ENCODE measurements at places on chromosomes 6 and 20.

DNA sequence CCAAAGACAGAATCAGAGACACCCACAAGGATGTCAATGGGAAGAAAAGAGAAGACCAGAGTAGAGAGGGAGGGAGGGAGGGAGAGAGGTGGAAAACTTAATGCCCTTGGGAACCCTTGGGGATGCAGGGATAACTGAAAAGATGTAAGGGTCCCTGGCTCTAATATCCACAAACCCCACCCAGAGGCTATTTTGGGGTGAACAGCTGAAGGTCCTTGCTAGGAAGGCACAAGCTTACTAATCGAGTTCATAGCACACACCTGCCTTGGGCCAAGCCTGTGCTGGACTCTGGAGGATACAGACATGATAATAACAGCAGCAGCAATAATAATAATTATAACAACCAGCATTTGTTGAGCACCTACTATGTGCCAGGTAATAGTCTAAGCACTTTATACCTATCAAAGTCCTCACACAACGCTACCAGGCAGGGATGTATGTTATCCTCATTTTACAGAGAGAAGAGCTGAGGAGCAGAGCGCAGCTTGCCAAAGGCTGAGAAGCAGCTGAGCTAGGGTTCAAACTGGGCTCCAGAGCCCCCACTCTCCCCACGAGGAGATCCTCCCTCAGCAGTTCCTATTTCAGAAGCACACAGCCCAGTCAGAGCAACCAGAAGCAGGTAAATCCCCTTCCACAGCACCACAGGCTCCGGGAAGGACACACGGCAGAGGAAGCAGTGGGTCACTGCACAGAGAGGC lies 174.2 kb downstream of the ANKRD60 start:
- DNase-seq = no peak

GRCh38 chr6:39341352-39341751 lies 18.9 kb upstream of the KCNK16 start:
- DNase-seq = no peak

GRCh38 chr20:58603721-58604120 lies 47.4 kb upstream of the STX16 start:
- no peak for DNase-seq

GRCh38 chr20:32336918-32337347 lies 21.2 kb upstream of the ASXL1 start:
- DNase-seq = no peak

- DNase-seq = peak; percentile 54
Observed at GRCh38 chr20:3218307-3218988, 9.2 kb downstream of the ITPA start.

GRCh38 chr6:25223490-25223991 lies 55.6 kb upstream of the CARMIL1 start:
- DNase-seq = peak; percentile 47

DNA sequence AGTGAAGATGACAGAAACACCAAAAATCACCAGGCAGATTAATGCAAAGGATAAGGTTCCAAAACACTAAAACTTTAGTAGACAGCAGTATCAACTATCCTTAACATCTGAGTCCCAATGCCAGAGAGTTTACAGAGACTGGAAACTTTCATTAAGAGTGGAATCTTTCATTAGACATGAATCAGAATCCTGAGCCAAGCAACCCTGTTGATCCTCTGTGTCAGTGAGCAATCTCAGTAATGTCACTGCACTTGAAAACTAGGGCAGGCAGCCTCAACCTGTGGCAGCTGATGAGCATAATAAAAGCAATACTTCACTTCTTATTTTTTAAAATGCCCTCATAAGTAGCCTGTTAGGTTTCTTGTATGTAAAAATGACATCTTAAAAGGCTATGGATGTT lies 252.8 kb upstream of the PLN start:
- DNase-seq = no peak

- DNase-seq = no peak
Observed at GRCh38 chr20:48019496-48019895, 234.2 kb upstream of the SULF2 start.

DNA sequence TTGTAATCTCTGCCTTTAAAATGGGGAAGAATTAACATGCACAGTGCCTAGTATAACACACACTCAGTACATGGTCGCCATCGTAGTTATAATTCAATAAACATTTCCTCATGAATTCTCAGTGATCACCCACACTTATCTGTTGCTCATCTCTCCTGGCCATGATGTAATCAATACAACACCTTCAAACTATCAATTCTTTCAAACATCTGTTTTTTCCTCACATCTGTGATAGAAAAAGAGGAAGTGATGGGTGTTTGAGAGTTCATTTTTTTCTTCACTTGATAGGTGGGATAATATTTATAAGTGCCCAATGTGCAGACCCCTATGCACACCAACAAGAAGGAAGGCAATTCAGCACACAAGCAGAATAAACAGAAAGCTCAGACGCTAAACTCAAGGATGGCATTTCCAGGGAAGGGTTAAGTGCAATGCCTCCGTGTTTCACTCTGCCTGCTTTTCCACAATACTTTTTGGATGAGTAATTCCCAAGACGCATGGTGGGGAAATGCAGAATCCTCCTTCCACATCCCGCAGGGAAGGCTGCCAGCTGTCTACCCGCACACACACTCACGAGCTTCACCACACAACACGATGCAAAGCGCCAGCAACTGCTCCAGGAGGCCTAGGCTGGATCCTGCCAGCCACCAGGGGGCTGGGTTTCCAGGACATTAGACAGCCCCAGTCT lies 100.3 kb downstream of the GMPR start:
- DNase-seq = no peak

GRCh38 chr20:62368976-62369814 lies 2.1 kb upstream of the LAMA5 start:
- no peak for DNase-seq

DNA sequence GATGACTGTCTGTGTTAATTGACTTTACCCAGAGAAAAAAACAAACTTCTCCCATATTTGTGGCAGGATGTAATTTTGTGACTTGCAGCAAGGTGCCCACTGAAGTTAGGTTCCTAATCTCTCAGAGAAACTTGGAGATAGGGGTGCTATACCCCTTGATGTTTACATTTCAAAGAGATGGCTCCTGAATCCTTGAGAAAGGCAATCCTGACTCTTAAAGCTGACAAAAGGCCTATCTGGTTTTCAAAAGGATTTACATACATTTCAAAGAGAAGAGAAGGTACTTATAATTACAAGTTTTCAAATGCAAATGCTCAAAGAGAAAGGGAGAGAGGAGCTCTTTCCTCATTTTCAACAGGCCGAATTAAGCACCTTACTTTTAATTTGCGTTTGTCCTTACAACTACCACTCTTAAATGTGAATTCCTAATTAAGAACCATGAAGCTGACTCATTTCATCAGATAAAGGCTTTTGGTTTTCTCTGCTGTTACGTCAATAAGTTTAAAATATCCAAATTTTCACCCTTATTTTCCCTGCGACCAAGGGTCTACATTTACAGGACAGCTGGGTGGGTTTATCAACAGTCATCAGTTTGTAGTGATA lies 711.8 kb upstream of the MAP3K7 start:
- no peak for DNase-seq

DNA sequence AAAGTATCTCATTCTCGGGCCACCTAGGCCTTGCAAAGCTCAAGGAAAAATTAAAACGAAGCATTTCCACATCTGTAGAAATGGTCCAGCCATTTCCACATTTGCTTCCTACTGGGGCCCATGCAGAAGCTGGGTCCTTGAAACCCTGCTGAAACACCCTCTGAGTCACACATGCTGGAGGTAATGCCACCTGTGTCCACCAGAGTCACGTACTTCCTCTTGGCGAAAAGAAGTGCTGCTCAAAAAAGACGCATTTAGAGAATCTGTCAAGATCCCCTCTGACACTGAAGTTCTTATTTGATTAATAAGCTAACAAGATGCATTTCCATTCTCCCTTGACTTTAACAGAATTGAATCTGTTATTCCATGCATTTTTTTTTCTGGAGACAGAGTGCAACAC lies 423.2 kb downstream of the PREX1 start:
- no peak for DNase-seq

- no peak for DNase-seq
Observed at GRCh38 chr6:14348389-14348788, 230.8 kb downstream of the CD83 start.

DNA sequence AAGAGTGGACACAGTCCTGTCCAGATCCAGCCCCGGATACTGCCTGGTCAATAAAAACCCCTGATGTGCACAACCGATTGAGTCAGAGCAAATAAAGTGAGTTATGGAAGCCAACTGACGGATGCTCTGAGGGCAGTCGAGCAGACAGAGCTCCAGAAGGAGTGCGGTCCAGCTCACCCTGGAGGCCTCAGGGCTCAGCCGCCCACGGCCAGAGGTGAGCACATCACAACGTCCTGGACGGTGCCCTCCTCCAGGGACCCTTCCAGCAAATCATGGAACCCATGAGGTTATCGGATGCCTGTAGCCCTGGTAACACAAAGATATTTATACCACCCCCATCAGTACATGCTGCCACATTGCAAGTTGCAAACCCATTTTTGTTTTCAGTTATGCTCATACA lies 44.0 kb upstream of the SMOC2 start:
- no peak for DNase-seq

GRCh38 chr6:99604166-99605073 lies 2.2 kb upstream of the PRDM13 start:
- no peak for DNase-seq

- DNase-seq = no peak
Observed at GRCh38 chr6:5208057-5208456, 52.7 kb downstream of the LYRM4 start.

GRCh38 chr20:4533368-4534133 lies 188.2 kb upstream of the PRND start:
- DNase-seq = no peak

GRCh38 chr6:25337431-25337830 lies 58.3 kb downstream of the CARMIL1 start:
- no peak for DNase-seq

GRCh38 chr20:35011589-35012226 lies 56.0 kb downstream of the MYH7B start:
- DNase-seq = no peak

DNA sequence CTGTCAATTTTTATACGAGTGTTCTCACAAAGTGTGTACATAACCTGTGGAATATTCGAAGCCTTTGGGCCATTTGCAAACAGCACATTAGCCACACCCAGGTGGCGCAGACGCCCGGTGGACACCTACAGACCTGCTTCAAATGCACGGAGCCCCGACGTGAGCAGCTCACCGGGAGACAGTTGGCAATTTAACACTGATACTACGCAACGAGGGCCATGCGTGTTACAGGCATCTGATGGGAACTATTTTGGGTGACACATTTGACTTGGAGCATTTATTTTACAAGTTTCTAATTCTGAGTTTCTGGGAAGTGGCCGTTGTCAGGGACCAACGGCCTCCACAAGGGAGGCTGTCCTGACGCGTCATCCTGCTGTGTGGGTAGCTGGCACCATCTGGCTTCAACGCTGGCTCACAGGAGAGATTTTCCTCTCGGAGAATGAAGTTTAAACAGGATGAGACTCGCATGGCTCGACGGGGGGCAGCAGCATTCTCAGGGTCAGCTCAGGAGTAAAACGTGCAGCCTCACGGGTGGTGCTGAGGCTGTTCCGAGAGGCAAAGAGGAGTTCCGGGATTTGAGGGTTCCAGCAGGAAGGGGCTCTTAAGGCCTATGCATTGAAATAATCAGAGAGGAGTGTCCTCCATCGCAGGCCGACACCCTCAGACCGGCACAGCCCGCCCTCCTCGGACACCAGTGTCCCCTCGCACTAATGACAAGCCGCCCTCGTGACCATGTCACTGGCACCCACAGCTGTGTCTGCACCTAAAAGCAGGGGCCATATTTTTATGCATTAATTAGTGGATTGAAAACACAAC lies 207.4 kb downstream of the DLL1 start:
- no peak for DNase-seq

DNA sequence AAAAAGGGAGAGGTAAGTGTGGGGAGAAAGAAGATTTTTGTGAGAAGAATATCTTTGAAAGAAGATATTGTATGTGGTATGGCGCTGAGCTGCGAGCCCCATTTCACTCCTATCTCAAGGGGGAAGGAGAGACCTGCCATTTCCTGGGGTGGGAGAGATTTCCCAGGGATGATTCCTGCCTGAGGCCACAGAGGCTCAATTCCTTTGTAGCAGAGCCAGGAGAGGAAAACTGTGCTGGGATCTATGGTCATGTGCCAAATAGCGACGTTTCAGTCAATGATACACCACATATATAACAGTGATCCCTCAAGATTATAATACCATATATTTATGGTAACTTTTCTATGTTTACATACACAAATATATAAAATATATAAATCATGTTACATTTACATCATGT lies 28.9 kb downstream of the TCF21 start:
- DNase-seq = no peak

GRCh38 chr20:2558581-2559278 lies 22.4 kb downstream of the TMC2 start:
- no peak for DNase-seq

GRCh38 chr6:93679836-93680235 lies 260.5 kb upstream of the EPHA7 start:
- no peak for DNase-seq

DNA sequence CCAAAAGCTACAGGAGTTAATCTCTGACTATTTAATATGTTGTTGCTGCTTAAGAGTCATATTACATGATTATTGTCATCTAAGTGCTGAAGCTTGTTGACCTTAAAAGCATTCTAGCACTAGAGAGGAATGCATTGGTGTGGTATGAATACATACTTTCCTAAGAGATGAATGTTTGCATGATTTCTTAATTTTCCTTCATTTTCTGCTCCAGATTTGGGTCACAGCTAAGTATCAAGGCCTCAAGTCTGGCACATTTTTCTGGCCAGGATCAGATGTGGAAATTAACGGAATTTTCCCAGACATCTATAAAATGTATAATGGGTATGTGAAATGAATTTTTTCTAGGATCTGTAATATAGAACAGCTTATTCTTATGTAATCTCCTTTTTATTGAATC lies 53.6 kb downstream of the ENPP1 start:
- DNase-seq = no peak

DNA sequence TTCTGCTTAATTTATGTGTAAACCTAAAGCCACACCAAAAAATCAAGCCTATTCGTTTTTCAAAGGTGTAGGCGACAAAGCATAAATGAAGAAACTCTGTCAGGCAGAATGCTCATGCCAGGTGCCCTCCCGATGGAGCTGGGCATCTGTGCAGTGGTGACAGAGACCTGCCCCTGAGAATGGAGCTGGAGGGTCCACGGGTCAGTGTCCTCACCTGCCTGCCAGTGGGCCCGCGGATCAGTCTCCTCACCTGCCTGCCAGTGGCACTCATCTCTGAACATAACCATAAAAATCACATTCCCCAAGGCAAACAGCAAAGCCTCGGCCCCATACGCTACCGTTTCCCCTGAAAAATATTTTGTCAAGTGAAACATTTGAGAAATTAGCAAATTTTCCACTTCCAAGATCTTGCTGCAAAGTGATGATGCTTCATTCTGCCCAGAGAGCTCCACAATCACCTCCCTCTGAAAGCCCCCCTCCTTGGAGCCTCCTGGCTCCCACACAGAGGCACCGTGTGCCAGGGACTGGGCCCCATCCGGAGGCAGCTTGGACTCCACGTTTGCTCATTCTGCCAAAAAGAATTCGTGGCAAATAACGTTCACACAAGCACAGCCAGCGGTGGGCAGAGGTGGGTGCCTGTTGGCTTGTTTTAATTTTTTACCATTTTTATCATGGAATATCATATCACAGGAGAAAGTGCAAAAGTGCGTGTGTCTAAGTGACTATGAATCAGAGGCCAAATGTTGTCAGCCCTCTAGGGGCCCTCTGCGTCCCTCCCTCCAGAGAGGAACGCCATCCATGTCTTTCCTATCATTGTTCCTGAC lies 88.8 kb downstream of the YTHDF1 start:
- DNase-seq = no peak
